ENCODE measurements at places on chromosomes 1 and 21.

DNA sequence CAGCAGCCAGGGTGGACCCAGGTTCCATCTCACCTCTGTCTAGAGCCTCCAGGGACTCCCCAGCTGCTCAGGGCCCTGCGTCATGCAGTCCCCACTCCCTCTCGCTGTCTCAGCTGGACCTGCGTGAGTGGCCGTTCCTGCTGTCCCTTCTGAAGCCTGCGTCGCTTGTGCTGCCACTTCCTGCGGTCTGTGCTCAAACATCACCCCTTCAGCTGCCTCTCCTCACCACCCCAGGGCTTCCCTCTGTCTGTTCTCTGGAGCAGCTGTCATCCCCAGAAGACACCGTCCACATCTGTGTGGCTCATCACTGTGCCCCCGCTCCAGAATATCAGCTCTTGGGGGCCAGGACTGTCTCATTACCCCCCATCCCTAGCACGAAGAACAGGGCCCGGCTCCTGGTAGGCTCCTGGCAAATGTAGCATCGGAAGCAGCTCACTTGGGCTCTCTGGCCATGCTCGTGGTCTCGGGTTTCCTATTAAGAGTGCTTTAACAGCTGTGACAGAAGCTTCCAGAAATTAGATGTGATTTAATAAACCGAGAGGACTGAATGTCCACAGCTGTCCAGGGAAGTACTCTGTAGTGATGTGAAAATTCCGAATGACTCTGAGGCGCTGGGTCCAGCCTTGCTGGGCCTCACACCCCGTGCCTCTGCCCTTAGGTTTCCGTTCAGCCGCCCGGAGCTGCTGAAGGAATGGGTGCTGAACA lies 3.3 kb downstream of the THAP3 start:
- no peak for DNase-seq

DNA sequence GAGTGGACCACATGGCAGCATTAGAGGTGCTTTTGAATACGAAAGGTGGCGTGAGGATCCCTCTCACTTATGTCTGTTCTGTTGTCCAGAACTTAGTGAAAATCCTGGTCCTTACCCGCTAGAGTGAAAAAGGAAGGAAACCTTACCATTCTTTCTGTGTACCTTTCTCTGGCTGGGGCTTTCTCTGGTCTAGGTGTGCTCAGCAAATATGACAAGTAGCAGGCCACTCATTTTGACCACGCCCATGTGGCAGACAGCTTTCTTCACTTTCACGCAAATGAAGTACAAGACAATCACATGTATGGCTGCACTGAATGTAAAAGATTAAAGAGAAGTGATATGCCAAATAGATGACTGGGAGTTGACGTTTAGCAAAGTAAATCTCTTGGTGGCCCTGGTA lies 131.9 kb downstream of the FGGY start:
- DNase-seq: no peak

DNA sequence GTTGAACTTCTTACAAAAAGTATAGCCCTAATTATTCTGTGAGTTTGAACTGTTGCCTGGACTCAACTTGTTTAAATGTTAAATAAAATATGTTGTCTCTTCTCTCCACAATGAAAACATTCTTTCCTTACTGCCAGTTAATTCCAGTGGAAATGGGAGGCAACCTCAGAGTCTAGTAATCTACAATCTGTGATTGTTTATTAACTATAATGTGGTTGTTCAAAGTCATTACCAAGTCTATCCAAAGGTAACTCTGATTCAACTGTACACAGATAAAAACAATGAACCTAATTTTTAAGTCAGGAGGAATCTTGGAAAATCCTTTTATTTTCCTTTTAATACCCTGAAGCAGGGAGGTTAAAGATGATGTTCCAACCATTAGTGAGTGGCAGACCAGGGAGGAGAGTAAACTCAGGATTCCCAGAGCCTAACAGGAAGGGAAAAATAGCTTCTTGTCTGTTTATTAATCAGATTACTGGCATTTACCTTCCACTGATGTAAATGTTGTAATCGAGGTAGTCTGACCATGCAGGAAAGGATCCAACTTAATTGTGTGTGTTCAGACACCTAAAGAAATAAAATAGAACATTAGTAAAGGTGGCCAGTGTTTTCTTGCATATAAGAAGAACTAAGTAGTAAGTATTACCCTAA lies 57.1 kb upstream of the TBX15 start:
- no peak for DNase-seq

DNA sequence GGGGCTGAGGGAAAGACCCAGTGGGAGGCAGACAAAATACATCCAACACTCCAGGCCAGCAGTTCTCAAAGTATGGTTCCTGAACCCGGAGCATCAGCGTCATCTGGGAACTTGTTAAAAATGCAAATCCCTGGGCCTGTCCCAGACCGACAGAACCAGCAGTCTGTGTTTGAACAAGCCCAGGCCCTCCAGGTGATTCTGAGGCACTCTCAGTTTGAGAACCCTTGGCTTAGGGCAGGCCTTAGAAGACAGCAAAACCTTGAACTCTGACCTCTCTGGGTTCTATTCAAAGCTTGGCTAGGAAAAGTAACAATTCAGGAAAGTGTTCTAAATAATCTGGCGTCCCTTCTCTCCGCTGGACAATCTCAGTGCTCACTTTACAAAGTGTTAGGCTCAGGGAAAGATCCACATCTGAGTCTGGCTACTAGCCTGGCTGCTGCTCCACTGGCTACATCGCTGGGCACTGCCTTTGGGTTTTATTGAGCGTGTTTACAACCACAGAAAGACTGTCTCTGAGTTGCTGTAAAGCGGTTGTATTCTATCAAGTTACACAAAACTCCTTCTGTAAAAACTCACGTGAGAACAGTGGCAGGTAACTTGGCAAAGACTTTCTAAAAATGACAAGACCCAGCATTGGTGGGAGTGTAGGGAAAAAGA lies 166.1 kb downstream of the HIVEP3 start:
- DNase-seq: no peak

DNA sequence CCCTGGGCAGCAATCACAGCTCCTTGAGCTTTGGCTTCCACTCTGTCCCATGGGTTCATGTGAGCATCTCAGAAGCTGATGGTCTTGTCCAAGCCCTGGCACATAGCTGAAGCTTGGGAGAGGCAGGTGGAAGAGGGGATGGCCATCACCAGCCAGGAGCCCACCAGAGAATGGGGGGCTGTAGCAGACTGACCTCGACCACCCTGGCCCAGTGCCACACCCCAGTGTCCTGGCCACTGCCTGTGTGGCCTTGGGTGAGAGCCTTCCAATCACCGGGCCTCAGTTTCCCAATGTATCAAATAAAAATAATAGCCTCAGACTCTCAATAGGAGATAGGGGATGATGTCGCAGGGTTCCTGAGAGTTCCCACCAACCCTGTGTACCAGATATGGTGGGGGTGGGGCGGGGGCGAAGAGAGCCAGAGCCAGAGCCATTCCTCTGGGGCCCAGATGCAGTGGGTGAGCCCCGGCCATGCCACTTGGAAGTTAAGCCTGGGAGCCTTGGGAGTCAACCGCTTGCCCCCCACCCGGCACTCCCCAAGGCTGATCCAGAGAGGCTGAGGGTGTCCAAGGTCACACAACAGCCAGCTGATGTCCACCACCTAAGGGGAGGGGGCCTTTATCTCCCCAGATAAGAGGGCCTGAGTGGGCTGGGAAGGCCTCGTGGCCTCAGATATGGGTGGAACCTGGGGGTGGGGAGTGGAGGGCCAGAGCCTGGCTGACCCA lies 9.3 kb upstream of the EDN2 start:
- no peak for DNase-seq

- DNase-seq: no peak
Observed at GRCh38 chr21:41974752-41975053, 20.9 kb upstream of the C2CD2 start.

- DNase-seq: no peak
Observed at GRCh38 chr1:5971471-5972197, 20.6 kb downstream of the NPHP4 start.

DNA sequence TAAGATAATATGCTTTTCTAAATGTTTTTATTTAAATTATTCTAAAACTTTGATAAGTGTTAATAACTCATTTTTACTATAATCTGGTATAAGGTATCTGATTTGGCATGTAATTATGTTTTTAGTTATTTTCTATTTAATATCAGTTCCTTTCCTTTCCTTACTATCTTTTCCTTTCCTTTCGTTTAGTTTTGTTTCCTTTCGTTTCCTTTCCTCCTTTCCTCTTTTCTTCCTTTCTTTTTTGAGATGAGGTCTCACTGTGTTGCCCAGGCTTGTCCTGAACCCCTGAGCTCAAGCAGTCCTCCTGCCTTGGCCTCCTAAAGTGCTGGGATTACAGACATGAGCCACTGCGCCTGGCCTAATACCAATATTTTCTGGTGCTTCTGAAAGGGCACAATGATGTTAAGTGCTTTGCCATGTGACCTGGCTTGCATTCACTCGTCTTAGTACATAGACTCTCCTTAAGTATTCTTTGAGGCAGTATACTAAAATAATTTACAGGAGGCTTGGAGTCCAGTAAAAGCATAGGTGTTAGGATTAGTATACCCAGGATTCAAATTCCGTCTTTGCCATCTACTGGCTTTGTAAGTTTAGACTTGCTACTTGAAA lies 18.7 kb downstream of the MIER1 start:
- no peak for DNase-seq

DNA sequence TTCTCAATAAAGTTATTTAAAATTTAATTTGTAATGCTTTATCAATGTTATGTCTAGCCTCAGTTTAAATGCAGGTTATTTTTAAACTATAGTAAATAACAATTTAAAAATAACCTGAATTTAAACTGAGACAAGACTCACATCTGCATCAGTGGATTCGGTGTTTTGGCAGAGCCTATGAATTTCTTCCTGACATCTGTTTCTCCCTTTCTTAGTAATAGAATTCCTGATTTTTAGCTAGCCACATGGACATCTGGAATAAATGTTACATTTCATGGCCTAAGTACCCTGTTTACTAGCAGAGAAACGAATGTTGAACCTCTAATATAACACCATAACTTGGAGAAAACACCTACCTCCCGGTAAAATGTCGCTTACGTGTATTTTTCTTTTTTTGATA lies 1141.6 kb upstream of the ADGRL2 start:
- no peak for DNase-seq

GRCh38 chr1:223056802-223057201 lies 86.2 kb downstream of the TLR5 start:
- no peak for DNase-seq

DNA sequence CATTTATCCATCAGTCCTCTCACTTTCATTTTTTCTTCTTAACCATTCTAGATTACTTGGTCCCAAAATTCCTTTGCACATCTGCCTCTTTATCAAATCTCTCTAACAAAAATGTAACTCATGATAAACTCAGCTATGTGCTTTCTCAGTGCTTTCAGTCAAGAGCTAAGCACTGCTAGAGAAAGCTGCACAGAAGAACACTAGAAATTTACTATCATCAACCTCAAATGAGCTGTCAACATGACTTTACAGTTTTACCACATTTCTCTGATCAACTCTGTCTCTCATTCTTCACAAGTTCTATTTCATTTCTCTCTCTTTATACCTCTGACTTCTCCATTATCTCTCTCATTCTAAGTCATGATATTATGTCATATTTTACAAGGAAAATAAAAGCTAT lies 54.2 kb upstream of the PRKACB start:
- no peak for DNase-seq

DNA sequence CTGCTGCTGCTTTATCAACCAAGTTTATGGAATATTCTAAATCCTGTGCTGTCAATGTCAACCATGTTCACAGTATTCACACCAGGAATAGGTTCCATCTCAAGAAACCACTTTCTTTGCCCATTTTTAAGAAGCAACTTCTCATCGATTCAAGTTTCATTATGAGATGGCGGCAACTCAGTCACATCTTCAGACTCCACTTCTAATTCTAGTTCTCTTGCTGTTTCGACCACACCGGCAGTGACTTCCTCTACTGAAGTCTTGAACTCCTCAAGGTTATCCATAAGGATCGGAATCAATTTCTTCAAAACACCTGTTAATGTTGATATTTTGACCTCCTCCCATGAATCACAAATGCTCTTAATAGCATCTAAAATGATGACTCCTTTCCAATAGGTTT lies 39.7 kb upstream of the IFNLR1 start:
- no peak for DNase-seq

DNA sequence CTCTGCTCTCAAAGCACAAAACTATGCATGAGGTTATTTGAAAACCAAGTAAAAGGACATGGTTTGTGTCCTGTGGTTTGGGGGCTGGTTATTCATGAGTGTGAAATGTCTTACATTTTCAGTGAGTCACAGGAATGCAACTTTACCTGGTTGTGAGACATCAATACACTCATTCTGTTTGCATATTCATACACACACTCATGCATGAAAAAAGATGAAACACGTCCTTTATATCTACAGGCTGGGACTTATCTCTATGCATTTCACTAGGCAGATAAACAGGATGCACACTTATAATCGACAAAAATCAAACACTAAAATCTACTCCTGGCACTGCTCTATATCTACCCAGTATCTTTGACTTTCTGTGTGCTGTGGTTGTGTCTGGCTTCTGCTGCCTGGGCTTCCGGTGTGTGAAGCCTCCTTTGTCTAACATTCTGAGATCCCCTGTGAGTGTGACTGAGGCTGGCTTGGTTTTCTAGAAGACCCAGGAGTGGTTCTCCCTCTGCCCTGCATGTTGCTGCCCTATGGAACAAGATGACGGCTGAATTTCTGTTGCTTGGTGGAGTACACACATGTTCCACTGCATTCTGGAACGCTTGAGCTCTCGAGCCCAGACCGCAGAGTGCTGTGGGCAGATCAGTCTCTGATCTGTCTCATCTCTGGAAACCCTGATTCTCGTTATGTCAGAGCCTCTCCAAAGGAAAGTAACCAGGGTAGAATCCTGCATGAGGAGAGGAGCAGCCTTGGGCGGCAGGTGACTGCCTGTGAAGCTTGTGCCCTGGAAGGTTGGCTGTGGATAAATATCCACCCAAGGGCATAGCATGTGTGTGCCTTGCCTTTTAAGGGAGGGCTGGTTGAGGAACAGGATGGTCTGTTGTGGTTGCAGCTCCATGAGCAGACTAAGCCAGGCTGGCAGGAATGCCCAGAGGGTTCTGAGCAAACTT lies 19.7 kb upstream of the FASLG start:
- DNase-seq: peak; percentile 79

DNA sequence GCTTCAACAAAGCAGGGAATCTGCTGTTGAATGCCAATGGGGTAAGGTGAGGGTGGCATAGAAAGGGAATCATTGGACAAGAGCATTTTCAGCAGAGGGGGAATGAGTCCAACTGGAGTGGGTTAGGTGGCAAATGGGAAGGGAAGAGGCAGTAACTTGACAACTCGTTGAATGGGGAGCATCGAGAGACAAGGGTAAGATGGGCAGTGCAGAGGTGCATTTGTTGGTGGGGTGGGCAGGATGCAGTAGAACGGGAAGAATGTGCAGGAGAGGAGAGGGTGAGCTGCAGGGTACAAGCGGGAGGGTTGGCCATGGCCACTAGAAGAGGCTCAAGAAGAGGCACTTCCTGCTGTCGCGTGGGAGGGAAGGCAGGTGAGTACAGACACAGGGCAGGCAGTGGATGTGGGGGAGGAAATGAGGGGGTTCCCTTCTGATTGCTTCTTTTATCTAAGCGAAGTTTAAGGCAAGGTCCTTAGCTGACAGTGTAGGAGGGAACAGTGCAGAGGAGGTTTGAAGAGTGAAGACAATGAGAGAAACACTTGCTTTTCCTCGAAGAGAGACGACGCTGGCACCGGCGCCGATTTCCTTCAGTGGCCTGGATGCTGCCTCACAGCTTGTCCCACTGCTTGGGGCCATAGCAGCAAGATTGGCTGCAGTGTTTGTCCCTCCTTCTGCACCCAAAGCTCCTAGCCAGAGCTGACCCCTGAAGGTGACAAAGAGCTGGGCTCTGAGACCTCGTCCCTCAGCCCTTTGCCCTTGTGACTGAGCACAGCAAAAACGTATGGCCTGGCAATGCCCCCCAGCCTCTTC lies 3.2 kb upstream of the IKBKE start:
- no peak for DNase-seq

Data from CD4-positive, alpha-beta T cell treated with Interleukin-15 for 4 hours (primary cell).